ENCODE measurements at places on chromosomes 11 and 22. TPM values are rescaled to one million over a fixed set of nuclear protein-coding genes. Genes with fewer than 3 reads are reported as not detected.
A peak's percentile ranks its signal among the peaks of the same experiment; 100 is the strongest.

DNA sequence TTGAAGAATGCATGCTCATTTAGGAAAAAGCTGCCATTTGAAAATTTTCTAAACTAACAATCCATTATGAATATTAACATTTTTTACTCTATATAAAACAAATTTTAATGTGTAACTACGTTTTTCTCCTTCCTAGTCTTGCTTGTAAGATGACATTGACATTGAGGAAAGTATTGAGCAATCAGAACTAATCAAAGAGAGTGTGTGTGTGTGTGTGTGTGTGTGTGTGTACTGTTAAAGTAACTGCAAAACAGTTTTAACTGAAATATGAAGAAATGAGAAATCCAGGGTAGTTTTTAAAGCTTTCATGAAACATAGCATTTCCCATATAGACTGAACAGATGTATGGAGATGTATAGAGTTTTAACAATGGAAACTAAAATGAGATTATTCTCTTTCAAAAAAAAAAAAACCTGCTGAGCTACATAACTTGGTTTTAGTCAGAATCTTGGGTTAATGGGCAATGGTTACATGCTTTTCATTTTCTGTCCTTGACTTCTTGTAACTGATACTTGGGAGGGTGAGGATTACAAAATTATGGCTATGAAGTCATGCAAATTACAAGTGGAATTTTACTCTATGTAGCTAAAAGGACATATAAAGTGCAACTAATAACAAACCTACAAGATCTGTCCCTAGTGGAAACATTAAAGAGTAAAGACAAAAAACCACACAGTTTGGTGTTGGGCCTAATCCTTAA, 2.0 kb downstream of the PDGFD start:
- no peak overlapping the region for H3K27ac ChIP-seq
- DNase-seq = no peak
- no peak overlapping the region for H3K4me3 ChIP-seq

DNA sequence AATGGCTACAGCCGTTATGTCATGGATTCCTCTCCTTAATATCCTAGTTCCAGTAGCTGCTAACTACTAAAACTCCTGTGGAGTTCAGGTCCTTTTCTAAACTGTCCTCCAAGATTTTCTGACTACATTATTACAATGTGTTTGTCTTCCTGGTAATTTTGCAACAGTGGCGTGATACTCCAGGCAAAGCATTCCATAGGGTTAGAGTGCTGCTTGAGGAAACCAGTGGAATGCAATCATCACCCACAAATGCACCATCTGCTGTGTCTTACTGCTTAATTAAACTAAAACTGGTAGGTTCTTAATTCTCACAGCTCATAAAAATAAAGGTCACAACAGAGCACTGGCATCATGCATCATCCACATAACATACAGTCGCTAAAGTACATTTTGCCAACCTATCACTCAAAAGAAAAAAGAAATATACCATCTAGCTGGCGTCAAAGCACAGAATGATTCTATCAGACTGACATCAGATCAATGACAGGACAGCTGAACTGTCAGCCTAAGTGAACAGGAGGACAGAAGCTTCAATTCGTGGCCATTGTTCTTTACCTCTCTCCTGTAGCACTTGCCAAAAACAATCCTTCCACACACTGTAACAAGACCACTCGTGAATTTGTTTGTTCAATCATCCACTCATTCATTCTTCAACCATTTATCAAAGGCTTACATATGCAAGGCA, 182.5 kb downstream of the CADM1 start:
- H3K4me3 ChIP-seq = no peak overlapping the region
- H3K4me1 ChIP-seq = no peaks in the 10 kb centered on the region
- H3K27me3 ChIP-seq = peaks cover 38% of the 10 kb centered on the region
- H3K36me3 ChIP-seq = no peaks in the 10 kb centered on the region
- H3K27ac ChIP-seq = no peak overlapping the region
- DNase-seq = no peak

GRCh38 chr11:97163631-97164191, 773.9 kb downstream of the JRKL start:
- no peak for DNase-seq
- H3K4me1 ChIP-seq = no peaks in the 10 kb centered on the region
- H3K27ac ChIP-seq = no peak overlapping the region
- no peaks in the 10 kb centered on the region for H3K27me3 ChIP-seq

- H3K27me3 ChIP-seq = no peaks in the 10 kb centered on the region
- no peak overlapping the region for H3K4me3 ChIP-seq
- H3K36me3 ChIP-seq = peaks cover 9% of the 10 kb centered on the region
- H3K27ac ChIP-seq = no peak overlapping the region
These were observed 52.5 kb upstream of the SUSD2 start for GRCh38 chr22:24128631-24129262.

GRCh38 chr22:42440728-42441127, 8.5 kb upstream of the NFAM1 start:
- no peak for DNase-seq
- peaks cover 20% of the 10 kb centered on the region for H3K36me3 ChIP-seq
- no peaks in the 10 kb centered on the region for H3K27me3 ChIP-seq

DNA sequence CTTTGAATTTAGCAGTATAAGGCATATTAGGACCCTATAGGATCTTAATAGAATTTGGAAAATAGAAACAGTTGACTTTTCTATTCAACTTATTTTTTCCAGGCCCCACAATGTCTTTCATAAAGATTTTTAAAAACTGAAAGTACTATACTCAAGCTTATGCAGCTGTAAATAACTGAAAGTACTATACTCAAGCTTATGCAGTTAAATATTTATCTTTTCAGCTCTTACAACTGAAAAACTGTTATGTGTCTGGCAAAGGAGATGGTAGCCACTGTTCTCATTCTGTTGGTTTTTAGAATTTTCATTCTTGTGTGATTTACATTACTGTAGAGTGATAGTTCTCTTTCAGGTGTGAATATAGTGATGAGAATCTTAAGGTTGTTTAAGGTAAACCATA, 16.5 kb downstream of the HIPK3 start:
- H3K27ac ChIP-seq = peak overlapping the region; percentile 50
- H3K4me1 ChIP-seq = peaks cover 37% of the 10 kb centered on the region
- no peak for DNase-seq
- no peak overlapping the region for H3K4me3 ChIP-seq

GRCh38 chr22:30232716-30233218, 13.8 kb downstream of the LIF start:
- no peaks in the 10 kb centered on the region for H3K27me3 ChIP-seq
- peaks cover 56% of the 10 kb centered on the region for H3K4me1 ChIP-seq
- H3K36me3 ChIP-seq = peaks cover 48% of the 10 kb centered on the region
- H3K4me3 ChIP-seq = no peak overlapping the region

DNA sequence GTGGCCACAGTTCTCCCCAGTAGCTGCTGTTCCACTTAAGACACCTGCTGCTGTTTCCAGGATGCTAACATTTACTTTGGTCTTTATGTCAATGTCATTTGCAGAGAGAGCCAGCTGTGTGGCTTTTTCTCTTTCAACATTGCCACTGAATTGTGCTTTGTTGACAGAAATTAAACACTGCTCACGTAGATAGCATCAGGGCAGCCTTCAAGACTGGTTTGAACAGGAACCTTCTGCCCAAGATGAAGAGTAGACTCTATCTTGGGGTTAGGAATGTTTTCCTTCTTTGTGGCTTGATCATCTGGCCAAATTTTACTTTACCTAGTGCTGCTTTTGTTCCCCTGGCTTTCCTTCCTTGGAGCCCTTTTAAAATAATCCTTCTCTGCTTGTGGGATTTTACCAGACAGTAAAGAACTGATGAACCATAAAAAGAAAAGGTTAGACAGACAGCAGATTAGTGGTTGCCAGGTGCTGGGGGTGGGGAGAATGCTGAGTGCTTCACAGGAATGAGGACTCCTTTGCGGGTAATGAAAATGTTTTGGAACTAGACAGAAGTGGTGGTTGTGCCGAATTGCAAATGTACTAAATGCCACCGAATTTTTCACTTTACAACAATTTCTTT, 22.7 kb upstream of the XBP1 start:
- no peaks in the 10 kb centered on the region for H3K27me3 ChIP-seq
- no peak for DNase-seq
- no peak overlapping the region for H3K4me3 ChIP-seq
- H3K4me1 ChIP-seq = peaks cover 19% of the 10 kb centered on the region

DNA sequence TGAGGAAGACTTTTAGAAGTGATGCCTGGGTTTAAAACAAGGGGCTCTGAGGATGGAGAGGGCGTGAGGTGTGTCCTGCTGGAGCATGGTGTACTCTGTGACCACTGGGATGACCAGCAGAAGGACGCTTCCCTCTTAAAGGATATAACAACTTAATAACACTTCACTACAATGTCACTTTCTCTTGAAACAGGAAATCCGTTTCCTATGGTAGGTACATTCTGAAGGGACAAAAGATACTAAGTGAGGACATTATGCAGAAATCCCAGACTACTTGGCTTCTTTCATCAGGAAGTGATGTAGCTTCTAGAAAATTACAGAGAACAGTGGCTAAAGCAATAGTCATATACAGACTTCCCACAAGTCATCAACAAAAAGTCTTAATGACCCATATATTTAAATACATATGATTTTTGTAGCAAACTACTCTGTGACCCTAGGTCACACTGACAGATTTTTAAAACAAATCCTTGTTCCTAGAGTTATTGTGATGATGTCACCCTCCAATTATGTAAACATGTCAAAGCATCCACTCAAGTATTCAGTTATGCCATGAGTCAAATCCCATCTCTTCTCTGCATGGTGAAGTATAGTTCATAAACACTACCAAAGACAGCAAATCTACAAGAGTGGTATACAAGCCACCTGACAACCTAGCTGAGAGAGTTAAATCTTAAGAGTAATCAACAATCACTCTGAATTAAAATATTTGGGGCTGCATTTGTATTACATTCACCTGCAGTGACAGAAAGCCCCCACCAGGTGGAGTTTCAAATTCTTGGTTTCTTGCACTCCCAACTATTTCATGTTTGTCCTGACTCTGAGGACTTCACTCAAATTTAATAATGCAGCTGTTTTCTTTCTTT, 32.8 kb downstream of the PITPNB start:
- peaks cover 53% of the 10 kb centered on the region for H3K36me3 ChIP-seq
- no peaks in the 10 kb centered on the region for H3K27me3 ChIP-seq
- peaks cover 31% of the 10 kb centered on the region for H3K4me1 ChIP-seq
- H3K4me3 ChIP-seq = no peak overlapping the region

DNA sequence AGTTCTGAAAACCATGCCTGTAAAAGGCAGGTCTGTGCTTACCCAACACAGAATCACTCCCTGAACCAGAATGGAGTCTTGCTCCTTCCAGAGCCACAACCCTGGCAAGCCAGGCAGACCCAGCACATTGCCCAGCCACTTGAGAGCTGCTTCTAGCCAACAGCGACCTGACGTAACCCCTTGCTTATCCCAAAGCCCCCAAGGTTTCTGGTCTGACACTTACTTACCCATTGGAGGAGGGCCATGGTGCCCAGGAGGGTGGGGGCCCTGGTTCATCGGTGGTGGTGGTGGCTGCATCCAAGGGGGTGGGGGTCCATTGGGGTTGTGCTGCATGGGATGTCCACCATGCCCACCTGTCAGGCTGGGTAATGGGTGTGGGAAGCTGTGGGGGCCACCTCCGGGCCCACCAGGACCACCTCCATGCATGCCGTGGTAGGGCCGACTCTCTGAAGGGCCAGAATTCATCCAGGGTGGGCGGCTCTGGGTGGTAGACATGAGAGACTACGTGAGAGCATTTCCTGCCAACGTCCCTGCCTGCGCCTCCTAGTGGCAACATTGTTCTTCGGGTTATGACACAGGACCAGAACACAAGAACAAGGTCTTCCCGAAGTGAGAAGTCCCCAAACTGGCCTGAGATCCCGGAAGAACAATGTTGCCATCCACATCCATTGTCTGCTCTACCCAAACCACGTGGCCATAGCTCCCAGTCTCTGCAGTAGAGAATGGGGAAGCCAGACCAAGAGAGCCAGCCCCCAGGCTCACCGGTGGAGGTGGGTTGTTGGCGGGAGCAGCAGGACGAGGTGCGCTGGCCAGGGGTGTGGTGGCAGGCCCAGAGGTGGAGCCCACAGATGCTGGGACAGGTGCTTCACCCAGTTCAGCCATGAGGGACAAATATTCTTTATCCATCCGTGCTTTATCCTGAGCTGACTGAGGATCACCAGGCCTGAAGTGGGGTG, 7.8 kb upstream of the PYGM start:
- no peak overlapping the region for H3K27ac ChIP-seq
- peak; percentile 76 for DNase-seq
- no peaks in the 10 kb centered on the region for H3K27me3 ChIP-seq
- peaks cover 95% of the 10 kb centered on the region for H3K36me3 ChIP-seq
- H3K4me3 ChIP-seq = no peak overlapping the region

GRCh38 chr11:80417681-80418080, 976.9 kb upstream of the TENM4 start:
- no peak for DNase-seq
- H3K27me3 ChIP-seq = no peaks in the 10 kb centered on the region
- no peaks in the 10 kb centered on the region for H3K4me1 ChIP-seq
- no peak overlapping the region for H3K4me3 ChIP-seq
- no peak overlapping the region for H3K27ac ChIP-seq

- DNase-seq = no peak
- no peaks in the 10 kb centered on the region for H3K36me3 ChIP-seq
- H3K27ac ChIP-seq = no peak overlapping the region
- H3K4me1 ChIP-seq = peaks cover 3% of the 10 kb centered on the region
- H3K4me3 ChIP-seq = no peak overlapping the region
These were observed 5.3 kb downstream of the TUBA8 start for GRCh38 chr22:18115906-18116371.

DNA sequence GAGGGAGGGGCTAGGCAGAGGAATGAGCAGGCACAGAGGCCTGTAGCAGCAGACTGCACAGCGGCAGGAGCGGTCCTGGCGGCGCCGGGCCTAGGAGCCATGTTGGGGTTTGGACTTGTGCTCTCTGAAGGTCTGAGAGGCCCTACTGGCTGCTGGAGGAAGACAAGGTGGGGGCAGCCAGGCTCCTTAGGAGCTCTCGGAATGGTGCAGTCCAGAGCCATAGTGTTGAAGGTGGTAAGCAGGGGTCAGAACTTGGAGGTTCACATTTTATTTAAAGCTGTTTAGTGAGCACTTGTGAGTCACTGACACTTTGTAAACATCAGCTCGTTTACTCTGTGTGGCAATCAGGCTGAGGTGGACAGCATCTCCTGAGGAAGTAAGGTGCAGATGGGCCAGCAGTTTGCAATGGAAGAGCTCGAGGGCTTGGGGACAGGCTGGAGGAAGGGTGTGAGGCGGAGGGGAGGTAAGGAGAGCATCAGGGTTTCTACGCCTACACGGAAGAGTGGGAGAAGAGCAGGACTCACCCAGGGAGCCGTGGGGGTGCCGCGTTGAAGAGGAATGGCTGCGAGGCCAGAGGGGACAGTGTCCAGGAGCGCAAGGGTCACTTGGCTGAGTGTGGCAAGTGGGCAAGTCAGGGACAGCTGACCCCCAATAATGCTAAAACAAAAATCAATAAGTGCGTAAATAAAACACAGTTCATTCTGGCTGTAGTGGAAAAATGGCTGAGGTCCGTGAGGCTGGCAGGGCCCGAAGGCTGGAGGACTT, 10.0 kb upstream of the TMEM191C start:
- H3K27ac ChIP-seq = no peak overlapping the region
- H3K4me3 ChIP-seq = no peak overlapping the region
- DNase-seq = no peak
- H3K4me1 ChIP-seq = peaks cover 12% of the 10 kb centered on the region

Gene CLDN5
- total RNA-seq = not detected

Gene SERHL2
- 0.45 TPM for total RNA-seq

Gene CECR2
- 0.09 TPM for total RNA-seq

Gene DNHD1
- total RNA-seq = 41.8 TPM

Gene RIMBP3C
- not detected for total RNA-seq

Gene AGBL2
- total RNA-seq = 3.2 TPM

All from Calu3 (cell line).